ENCODE measurements at places on chromosomes 5 and 9.

DNA sequence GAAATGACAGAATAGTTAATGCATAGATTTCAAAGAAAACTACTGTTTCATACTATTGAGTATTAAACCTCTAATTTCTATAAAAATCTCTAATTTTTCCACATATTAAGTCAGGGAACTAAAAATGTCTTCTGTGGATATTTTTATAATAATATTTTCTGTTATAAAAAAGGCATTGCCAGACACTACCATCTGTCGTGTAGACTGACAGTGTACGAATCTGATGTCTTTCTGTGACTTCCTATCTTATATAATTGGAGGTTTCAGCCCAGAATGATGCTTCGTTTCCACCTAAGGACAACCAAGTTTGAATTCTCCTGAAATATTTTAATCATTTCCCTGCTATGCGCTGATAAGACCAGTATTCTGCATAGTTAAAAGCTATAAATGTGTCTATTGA, 456.6 kb upstream of the ARRDC3 start:
- DNase-seq: no peak

DNA sequence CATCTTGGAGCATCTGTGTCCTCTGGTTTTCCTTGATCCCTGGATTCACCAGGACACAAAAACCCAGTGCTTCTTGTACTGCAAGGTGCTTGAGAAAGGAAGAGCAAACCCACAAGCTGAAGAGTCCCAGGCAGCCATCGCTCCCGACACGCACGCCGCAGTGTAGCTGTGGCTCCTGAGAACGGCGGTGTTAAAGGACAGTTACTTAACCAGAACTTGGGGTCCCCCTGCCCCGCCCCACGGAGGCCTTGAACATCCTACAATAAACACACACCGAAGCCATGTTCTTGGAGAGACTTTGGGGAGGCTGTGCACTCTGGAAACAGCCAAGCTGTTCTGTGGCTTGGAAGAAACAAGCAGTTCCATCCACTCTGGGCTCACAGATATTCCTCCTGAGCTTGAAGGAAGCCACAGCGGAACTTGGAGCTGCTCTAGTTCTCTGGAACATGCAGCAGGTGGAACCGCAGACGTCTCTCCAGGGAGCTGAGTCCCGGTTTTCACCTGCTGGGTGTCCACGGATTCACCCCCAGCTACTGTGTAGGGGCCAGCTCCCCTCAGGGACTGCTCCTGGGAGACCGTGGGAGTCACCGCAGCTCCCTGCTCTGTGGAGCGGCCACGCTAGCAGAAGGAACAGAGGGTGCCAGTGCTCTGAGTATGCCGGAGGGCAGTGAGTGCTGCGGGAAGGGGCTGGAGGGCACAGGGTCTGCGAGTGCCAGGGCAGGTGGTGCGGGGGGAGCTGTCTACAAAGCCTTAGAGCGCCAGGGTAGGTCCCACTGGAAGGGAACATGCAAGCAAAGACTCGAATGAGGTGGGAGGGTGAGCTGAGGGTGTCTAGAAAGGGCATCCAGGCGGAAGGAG, 107.3 kb downstream of the ADAMTS2 start:
- no peak for DNase-seq

- no peak for DNase-seq
Observed at GRCh38 chr9:123957731-123958130, 27.8 kb upstream of the DENND1A start.

GRCh38 chr5:128687930-128688329, 149.9 kb upstream of the FBN2 start:
- DNase-seq: no peak

DNA sequence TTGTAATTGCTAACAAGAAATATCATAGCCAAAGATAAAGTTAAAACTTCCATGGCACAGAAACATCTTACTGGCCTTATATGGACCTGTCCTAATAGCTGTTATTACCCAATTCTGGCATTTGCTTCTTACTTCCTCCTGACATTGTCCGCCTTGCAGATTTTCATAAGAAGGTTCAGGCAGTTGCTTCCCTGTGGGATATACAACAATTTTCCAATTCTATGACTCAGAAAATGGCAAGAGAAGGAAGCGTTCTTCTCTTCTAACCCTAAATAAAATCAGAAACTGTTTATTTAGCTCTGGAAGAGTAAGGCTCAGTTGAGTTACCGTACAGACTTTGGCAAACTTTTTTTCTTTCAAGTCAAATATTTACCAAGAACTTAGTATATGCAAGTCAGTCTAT, 1.7 kb downstream of the PRKAA1 start:
- DNase-seq: no peak

GRCh38 chr9:137286975-137287383, 9.5 kb downstream of the TOR4A start:
- peak; percentile 74 for DNase-seq

GRCh38 chr5:12652201-12652600, 748.0 kb upstream of the CTNND2 start:
- no peak for DNase-seq

DNA sequence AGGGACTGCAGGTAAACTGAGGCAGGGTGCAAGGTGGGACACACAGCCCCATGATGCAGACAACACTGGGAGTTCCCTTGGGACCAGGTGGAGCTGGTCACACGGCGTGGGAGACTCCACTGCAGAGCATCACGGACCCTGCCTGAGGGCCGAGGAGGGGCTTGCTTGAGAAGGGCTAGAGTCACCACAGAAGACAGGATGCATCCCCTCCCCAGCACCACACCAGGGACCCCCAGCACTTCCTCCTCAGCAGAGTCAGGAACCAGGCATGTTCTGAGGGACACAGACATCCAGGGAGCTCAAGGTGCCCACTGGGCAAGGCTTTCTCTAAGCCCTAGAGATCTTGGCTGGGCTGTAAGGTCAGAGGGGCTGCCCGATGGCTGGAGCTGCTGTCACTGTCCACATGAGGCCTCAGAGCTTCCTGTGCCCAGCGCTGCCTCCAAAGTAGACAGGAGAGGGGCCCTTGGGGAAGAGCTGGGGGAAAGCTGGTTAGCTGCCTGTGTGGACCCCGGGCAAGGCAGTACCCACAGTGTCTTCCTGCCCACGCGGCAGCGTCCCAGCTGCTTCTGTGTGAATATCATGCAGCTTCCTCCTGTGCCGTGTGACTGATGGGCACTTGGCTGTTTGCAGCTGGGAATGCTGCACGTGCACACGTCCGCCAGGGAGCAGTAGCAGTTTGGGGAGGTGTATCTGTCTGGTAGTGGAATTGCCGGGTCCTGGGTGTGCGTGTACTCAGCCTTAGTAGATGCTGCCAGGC, 176.6 kb downstream of the CACNA1B start:
- DNase-seq: no peak

GRCh38 chr9:80635065-80635464, 1054.3 kb downstream of the TLE1 start:
- DNase-seq: no peak

DNA sequence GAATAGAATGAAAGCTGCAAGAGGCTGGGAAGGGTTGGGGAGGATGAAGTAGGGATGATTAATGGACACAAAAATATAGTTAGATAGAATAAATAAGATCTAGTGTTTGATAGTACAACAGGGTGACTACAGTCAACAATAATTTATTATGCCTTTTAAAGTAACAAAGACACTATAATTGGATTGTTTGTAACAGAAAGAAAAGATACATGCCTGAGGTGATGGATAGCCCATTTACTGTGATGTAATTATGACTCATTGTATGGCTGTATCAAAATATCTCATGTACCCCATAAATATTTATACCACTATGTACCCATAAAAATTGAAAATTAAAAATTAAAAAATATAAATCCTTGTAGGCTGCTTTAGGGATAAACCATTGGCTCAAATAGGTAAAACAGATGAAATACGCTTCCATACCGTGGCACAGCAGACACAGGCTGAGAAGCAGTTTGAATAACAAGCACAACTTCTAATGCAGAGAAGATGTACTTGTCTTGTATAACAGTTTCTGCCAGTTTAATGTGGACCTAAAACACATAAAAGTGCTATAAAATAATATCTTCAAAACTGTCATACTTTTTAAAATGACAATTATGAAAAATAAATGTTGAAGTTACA, 34.9 kb downstream of the APBA1 start:
- DNase-seq: no peak

- DNase-seq: no peak
Observed at GRCh38 chr5:32559921-32560320, 25.4 kb upstream of the SUB1 start.

DNA sequence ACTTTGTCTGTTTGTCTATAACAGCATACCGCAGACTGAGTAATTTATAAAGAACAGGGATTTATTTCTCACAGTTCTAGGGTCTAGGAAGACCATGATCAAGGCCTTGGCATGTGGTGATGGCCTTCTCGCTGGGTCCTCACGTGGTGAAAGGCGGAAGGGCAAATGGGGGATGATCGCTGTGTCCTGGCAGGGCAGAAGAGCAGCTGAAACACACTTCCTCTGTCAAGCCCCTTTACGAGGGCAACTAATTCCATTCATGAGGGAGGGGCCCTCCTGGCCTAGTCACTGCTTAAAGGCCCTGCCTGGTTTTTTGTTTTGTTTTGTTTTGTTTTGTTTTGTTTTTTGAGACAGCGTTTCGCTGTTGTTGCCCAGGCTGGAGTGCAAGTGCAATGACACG, 41.9 kb upstream of the UBTD2 start:
- DNase-seq: no peak

GRCh38 chr9:120628207-120628924, 48.4 kb upstream of the CDK5RAP2 start:
- no peak for DNase-seq

GRCh38 chr5:95403996-95404395, 12.8 kb downstream of the FAM81B start:
- DNase-seq: no peak
